ENCODE measurements at places on chromosomes 2 and 18. TPM values are rescaled to one million over a fixed set of nuclear protein-coding genes. Genes with fewer than 3 reads are reported as not detected.

SLC40A1 gene
- 169 TPM for total RNA-seq

DNA sequence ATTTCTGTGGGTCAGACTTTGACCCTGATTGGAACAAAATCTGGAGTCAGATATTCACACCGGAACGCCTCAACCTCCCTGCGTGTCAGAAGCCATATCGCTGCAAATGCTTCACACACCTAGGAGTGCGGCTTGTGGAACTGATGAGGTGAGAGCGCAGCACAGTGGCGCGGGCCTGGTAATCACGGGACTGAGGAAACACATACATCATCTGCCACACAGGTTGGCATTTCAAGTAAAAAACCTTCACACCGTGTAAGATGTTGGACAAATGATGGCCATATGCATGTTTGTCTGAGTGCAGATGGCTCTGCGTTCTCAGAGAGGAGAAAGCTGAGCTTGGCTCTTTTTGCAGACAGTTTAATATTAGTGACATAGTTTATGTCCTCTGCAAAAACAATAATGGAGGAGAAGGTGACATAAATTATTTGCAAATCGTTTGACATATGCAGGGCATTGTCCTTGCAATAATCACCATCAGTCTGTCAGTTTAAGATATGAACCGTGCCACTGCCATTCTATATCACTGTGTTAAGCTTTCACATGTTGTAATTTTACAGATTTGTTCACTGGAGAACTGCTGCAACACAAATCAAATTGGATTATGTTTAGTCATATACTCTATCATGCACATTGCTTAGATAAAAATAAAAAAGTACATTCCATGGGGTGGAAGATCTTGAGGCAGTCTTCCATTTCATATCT lies 101.4 kb downstream of the MTX2 start:
- DNase-seq = no peak

- no peak for DNase-seq
These were observed 127.9 kb upstream of the SH3BP4 start for GRCh38 chr2:234823877-234824376.

DNA sequence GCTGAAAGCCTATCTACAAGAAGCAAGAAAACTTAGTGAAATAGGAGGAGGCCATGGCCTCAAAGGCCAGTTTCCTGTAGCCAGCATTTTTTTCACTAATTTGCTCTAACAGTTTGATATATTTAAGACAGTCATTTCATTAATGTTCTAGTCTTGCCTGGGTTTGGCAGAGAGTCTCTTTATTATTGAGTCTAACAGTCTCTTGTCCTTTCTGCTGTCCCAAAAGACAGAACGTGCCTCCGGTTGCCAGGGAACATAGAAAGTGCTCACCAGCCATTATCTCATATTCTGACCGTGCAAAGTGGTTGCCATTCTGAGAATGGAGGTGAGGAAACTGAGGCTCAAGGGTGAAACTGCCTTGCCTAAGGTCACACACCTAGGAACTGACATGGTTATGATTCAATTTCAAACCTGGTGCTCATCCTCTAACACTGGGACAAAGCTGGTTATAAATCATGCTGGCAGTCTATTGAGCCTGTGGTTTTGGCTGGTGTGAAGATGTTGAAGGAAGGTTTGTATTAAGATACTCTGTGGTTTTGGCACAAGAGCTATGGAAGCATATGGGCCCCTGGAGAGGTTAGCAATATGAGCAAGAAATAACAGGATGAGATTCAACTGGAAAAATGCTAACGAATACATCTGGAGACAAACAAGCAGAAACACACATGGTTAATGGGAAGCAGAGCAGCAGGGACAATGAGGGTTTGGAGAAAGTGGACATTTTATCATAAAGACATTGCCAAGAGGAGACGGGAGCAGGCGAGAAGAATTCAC lies 903.3 kb upstream of the KLHL29 start:
- DNase-seq = no peak

GPR35 gene
- 3.4 TPM for total RNA-seq

DNA sequence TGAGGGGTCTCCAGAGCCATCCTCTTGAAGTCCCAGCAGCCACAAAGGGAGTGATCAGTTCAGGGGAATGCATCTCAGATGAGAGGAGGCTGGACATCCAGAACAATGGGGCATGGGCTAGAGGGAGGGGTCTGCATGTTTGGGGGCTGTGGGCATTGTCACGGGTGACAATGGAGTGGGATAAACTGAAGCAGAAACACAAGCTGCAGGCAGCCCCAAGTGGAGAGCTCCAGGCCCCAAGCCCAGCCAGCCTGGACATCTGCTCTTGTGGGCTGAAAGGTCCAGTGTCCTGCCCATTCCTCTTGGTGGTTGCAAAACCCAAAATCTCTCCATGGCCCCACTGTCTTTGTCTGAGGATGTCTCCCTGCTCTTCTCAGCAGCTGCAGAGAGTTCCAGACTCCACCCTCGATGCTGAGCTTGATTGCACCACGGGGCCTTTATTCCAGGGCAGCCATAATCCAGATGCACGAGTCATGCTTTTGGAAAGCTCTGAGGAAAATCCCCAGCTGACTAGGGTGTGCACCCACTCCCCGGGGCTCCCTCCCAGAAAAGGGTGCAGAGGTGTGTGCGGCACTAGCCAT lies 149.4 kb downstream of the TNS1 start:
- no peak for DNase-seq

- no peak for DNase-seq
These were observed 23.4 kb downstream of the LYPD1 start for GRCh38 chr2:132646540-132647108.

- no peak for DNase-seq
These were observed 248.0 kb upstream of the SOX11 start for GRCh38 chr2:5444168-5444567.

DNA sequence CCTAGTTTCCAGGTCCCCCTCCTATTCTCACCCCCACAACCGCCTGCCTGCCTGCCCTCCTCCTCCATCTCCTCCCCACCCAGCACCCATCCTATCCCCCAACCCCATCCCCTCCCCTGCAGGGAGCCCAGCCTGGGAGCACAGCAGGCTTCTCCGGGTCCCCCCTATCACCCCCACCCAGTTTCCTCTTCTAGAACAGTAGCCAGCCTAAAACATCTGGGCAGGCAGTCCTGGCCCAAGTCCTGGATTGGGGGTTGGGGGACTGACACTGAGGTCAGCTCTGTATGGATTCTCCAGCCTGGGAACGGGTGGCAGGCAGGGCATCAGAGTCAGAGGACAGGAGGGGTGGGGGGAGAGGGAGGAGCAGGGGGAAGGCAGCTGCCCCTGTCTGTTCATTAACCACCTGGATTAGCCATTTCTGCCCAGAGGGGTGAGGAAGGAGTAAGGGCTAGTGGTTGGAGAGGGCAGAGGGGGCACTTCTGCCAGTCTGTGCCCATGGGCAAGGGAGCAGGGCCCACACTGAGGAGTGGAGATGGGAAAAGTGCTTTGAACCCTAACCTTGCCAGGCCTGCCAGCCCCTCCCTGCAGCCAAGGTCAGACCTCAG lies 60.0 kb downstream of the TNS1 start:
- peak; percentile 68 for DNase-seq

DNA sequence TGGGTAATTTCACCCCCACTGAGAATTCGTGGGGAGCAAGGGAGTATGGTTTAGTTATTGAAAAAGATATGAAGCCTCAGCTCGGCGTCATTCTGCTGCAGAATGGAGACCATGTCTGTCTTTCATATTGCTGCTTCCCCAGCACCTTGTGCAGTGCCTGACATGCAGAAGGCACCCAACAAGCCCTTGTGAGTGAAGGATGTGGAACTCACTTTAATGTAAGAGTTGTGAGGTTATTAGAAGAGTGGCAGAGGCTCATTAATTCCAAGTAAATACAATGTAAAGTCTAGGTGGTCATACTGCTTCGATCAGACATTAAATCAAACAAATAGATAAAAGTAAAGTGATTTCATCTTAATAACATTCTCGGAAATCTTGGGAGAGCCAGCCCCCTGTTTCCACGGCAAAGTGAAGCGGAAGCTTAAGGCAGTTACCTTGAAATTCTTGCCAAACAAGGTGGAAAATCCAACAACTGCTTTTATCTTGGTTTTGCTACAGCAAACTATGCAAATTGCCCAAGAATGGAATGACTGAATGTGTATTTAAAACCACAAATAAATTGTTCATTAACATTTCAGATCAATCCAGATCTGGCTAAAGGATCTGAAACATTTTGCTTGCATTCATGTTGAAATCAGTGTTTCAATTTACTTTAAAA lies 9.6 kb downstream of the CFAP221 start:
- DNase-seq = no peak

All from upper lobe of right lung (tissue), 1 donor.